ENCODE measurements at places on chromosomes 16 and 17.

DNA sequence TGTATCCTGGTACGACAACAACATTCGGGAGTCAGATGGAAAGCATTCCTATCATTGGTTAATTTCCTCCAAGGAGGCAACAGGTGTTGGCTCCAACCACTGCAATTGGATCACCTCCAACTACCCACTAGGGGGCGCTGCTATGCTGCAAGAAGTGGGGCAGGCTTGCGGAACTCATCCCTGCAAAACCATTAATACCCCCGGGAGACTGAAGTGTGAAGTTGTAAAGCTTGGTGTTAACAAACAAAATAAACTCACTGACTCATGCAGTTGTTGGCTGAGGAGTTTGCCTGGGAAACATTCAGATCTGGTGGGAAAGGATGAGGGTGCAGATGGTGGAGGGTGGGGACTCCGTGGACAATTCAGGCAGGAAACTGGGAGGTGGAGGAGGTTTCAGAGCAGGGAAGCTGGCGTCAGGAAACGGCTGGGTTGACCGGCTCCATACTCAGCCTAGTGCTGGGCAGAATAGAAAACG lies 84.9 kb downstream of the HS3ST2 start:
- DNase-seq = peak; percentile 75

DNA sequence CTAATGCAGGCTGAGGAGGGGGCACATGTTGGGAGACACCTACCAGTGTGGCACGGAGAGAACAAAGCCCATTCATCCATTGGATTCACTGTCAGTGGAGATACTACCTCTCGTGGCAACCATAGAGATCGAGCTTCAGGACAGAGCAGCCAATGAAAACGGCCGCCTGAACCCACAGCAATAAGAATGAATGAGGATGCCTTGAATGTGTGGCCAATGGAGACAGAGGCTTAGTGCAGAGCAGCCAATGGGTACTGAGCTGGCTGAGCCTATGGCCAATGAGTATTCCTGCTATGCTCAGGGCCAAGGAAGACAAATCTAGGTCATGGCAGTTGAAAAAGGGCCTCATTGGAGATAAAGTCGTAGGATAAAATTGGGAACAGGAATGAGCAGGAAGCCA lies 10.9 kb downstream of the ARHGEF15 start:
- peak; percentile 19 for DNase-seq

DNA sequence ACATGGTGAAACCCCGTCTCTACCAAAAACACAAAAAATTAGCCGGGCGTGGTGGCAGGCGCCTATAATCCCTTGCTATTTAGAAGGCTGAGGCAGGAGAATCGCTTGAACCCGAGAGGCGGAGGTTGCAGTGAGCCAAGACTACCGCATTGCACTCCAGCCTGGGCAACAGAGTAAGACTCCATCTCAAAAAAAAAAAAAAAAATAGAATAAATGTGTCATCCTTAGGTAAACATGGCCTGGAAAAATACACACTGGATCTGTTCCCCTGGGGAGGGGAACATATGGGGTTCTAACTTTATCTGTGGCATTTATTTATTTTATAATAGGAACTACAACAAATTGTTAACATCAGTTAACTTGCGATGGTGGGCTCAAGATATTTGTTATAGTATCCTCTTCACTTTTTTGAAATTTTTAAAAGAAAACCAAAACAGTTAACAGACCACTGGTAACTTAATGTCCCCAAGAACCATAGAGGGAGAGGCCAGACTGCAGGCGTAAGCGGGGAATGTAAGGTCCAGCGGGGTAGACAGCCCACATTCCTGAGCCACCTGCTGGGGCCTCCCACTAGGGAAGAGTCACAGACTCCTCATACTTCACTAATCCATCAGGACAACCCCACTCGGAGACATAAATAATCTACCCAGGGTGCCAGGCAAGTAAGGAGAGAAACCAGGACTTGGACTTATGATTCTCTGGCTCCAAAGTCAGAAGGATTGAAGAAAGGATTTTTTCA lies 12.5 kb upstream of the TXNDC11 start:
- no peak for DNase-seq

DNA sequence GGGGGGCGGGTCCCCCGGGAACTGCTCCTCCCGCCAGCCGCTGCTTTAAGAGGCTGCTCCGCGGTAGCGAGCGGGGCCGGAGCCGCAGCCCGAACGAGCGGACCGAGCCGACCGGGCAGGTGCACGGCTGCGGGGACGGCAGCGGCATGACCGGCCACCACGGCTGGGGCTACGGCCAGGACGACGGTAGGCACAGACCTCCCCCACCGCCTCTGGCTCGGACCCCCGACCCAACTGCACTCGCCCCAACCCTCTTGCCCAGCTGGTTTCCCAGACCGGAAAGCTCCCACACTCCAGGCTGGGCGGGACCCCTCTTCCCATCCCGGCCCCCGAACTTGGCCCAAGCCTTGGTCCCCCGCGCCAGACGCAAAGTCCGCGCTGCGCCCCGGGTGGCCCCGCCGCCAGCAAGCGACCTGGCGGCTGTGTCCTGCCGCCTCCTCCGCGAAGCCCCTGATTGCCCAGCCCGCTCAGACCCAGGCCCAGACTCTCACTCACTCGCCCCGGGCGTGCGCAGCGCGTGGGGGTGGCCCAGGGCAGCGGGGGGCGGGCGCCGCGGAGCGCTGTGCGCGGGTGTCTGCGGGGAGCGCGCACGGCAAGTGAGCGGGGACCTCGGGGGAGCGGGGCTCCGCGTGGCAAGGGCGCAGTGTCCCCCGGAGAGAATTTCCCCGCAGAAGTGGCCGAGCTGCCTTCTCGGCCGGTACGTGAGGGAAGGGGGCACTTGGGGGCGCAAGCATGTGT lies at the start of gene CA7:
CA7 (plus strand) TSS at position 73 of the 738 bp plus-strand sequence; CDS start at position 147, 74 bp downstream.
- DNase-seq = no peak

DNA sequence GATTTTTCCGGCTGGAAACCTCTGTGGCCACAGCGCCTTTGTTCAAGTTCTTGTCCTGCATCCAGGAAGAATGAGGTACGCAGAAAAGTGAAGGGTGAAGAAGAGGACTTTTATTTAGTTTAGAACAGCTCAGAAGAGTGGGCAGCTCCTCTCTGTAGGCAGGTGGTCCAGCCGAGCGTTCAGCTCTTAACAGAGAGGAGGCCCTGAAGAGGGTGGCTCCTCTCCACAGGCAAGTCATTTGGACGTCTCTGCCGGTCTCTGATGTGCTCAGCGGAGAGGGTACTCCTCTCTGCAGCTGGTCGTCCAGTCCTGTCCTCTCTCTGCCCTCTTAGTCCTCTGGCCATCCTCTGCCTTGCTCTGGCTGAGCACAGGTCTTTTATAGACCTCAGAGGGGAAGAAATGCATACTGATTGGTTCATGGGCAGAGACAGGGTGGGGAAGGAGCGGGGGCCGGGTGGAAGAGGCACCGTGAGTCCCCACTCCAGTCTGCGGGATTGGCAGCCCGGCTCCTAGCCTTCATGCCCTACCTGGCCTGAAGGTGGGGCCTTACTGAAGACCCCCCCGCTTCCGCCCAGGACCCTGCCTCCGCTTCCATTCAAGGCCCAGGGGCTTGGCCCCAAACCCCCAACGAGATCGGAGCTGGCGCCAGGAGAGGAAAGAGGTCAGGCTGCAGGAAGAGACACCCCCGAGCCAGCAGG lies 70.0 kb upstream of the NKD1 start:
- no peak for DNase-seq

GRCh38 chr17:15658296-15658695 lies 25.8 kb downstream of the TRIM16 start:
- DNase-seq = no peak

- DNase-seq = no peak
Observed at GRCh38 chr16:23491490-23492391, 18.6 kb downstream of the GGA2 start.

DNA sequence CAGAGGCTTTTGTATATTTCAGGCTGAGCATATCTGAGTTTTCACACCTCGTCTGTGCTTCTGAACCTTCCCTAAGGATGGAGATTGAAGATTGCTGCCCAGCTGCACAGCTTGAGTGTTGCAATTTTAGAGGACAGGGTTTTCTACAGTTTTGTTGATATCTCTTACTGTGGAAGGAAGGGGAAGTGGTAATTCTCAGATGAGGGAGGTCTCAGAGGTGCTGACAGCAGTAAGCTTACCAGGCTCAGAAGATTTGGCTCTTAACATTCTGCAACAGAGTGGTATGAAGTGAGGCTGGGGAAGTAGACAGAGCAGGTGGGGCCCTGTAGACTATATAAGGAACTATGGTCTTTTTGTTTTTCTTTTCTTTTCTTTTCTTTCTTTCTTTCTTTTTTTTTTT lies 45.8 kb upstream of the ARHGAP17 start:
- DNase-seq = peak; percentile 92

DNA sequence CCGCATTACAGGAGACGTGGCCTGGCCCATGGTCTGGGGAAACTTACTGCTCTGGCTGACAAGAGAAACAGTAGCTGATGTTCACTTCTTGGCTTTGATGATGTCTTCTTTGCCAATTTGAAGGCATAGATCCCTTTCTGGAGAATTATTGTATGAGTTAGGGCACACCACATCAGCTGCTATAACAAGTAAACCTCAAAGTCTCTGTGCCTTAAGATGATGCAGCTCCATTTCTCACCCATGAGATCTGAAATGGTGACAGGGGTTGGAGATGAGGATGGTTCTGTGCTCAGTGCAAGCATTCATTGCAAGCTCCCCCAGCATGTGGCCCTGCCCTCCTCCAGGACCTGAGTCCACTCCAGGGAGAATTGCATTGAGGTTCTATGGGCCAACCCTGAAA lies 157.4 kb downstream of the IRX5 start:
- no peak for DNase-seq

GRCh38 chr17:60506312-60506711 lies 19.7 kb downstream of the APPBP2 start:
- peak; percentile 32 for DNase-seq

GRCh38 chr17:33668516-33668915 lies 375.4 kb upstream of the ASIC2 start:
- DNase-seq = no peak

GRCh38 chr16:82011199-82011641 lies at the start of gene SDR42E1:
Gene SDR42E1 (minus strand): TSS chr16:82011470. CDS start chr16:82000858, 10,612 bp downstream.
- no peak for DNase-seq

DNA sequence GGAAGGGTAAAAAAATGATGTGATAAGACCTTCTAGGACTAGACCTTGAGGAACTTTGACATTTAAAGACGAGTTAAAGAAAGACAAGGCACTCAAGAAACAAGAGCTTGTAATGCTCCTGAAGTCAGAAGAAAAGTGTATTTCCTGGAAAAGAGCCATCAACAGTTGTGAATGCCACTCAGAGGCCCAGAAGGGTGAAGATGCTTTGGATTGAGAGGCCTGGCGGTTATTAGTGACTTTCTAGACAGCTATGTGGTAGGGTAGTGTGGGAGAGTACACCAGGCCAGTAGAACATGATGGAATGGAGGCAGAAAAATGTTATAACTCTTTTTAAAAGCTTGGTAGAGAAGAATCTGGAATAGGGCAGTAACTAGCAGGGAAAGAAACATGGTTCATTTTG lies 34.1 kb upstream of the ANKFN1 start:
- no peak for DNase-seq

DNA sequence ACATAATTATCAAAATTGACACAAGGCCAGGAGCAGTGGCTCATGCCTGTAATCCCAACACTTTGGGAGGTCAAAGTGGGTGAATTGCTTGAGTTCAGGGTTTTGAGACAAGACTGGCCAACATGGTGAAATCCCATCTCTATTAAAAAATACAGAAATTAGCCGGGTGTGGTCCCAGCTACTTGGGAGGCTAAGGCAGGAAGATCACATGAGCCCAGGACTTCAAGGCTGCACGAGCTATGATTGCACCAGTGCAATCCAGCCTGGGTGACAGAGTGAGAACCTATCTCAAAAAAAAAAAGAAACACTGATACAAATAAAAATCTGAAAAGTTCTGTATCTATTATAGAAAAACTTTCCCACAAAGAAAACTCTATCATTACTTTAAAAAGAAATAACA lies 15.5 kb downstream of the MYH10 start:
- DNase-seq = no peak

GRCh38 chr17:28597606-28598383 lies 1.0 kb downstream of the SPAG5 start:
- DNase-seq = peak; percentile 26

DNA sequence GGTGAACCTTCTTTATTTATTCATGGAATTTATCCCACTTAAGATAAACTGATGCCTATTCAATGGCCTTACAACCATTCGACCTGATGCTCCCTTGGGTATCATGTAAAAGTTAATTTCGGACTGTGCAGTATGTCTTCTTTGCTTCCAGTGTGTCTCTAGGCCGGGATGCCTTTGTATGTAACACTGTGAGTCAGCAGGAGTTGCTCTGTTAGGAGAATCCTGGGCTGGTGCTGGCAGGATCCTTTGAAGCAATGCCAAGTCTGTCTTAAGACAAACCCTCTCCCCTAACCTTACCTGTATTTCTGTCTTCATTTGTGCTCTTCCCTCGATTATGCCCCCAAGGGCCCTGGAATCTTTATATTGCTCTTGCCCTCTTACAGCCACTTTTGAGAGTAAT lies 37.9 kb upstream of the ABCA8 start:
- no peak for DNase-seq

GRCh38 chr17:65489413-65490155 lies 71.9 kb downstream of the AXIN2 start:
- DNase-seq = no peak

DNA sequence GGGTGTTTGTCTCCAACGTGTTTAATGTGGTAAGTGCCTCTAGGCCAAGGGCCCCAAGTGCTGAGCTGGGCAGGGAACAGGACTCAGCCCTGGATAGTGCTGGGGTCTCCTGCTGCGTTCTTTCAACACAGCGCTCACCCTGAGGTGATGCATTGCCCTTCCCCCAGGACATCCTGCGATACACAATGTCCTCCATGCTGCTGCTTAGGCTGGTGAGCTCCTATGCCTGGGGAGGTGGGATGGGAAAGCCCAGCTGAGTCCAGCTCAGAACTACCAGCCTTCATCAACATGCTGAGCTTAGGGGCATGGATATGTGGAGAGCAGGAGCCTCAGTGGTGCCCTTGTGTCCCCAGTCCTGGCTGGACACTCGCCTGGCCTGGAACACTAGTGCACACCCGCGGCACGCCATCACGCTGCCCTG lies 563 bp downstream of the ZACN start:
- no peak for DNase-seq

DNA sequence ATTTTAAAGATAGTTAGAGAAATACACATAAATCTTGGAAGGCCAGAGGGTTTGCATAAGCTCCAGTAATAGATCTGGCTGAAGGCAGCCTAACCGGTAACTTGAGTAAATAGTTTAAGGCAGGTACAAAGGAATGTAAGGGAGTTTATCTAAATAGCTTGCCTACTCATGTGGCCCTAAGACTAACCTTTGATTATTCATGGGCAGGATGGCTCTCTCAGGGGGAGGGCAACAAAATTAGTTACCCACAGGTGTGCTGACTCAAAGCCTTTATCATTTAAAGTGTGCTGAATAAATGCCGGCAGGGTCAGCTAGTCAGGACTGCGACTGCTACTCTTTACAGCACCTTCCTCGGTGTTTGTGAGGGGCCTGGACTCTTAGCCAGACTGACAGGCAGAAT lies 761.3 kb upstream of the KIF2B start:
- DNase-seq = no peak

DNA sequence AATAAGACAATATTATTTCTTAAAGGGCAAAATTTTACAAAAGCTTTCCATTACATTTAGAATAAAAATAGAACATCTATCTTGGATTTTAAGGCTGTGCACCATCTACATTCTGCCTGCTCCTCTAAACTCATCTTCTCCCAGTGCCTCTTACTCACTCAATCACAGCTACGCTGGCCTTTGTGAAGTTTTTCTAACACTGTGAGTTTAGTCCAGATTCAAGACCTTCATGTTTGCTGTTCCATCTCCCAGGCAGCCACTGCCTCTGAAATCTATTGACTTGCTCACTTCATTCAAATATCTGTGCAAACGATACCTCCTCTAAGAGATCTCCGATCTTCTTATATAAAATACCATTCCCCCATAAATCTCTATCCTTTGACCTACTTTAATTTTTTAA lies 673.4 kb upstream of the KIF2B start:
- no peak for DNase-seq

- DNase-seq = no peak
Observed at GRCh38 chr17:74037320-74037719, 166.2 kb upstream of the RPL38 start.

Data from KBM-7 (cell line).